Activated naive CD8-positive, alpha-beta T cell treated with anti-CD3 and anti-CD28 coated beads for 36 hours (primary cell): ENCODE measurements at places on chromosomes 2 and 18. TPM values are rescaled to one million over a fixed set of nuclear protein-coding genes. Genes with fewer than 3 reads are reported as not detected.

The WNT10A gene
- 7.1 TPM for total RNA-seq

The CCBE1 gene
- total RNA-seq: not detected

The ALK gene
- total RNA-seq: not detected

The ASXL3 gene
- not detected for total RNA-seq

The CEP192 gene
- 27.5 TPM for total RNA-seq
